ENCODE measurements at places on chromosomes 5 and 9. TPM values are rescaled to one million over a fixed set of nuclear protein-coding genes. Genes with fewer than 3 reads are reported as not detected.

GRCh38 chr5:143427122-143427735 is 23.7 kb upstream of the NR3C1 start:
- DNase-seq, result no peak

DNA sequence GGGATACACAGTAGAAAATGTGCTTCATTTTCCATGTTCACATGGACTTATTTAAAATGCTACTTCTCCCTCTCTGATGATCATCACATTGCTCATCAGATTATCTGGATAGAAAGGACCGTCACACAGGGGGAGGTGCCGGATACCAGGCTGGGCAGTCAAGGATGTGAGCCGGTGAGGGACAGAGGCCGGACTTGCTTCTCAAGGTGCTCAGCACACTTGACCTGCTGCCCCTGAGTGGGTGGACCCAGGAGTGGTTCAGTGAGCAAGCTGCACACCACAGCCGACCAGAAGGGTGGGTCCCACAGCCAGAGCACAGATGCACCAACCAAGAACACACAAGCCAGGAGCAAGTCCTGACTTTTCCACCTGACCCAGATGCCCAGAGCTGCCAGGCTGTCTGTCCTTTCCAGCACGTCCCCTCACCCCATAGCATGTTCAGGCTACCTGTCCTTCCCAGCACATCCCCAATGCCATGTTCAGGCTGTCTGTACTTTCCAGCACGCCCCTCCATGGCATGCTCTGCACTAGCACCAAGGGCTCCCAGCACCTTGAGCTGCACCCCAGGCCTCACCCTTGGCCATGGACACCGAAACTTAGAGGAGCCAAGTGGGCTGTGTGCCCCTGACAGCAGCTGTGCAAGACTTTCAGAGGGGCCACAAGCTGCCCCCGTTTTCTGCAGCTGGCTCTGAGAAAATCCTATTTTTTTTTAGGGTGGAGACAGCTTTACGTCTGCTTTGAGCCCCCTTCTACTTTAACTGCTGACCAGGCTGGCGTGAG is 77.8 kb downstream of the SECISBP2 start:
- no peak for DNase-seq

DNA sequence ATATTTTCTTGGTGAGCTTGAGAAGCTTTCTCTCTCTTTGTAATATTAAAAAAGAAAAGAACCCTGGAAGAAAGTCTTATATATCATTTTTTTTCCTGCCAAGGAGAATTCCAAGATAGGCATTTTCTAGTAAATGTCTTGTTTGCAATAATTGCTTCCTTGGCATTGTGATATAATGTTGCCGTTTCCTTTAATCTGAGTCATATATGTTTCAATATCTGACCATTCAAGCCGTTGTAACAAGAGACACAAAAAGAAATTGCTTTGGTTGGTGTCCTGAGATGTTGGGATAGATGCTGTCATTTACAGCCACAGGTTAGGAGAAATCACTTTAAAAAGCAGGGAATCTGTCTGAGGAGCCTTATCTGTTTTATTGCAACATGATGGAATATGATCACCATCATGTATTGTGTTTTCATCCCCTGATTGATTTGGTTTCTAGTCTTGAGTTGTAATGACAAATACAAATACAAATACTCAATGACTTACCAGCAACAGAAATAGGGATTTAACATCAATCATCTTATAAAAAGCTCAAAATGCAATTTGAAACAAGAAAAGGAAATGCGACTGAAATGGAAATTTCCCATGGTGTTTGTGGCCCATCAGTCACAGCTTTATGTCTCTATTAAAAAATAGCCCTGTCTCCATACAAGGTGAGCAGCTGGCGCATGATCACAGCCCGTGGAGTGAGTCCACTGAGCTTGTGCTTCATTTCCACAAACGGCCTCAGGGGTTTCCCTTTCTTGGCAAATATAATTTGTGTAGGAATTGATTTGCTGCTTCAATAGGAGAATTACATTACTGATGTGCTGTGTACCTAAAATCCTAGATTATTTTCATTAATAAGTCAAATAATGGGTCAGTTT is 250.1 kb upstream of the TRPC7 start:
- DNase-seq, result no peak

PCDHA5 gene
- 8.2 TPM for total RNA-seq

DNA sequence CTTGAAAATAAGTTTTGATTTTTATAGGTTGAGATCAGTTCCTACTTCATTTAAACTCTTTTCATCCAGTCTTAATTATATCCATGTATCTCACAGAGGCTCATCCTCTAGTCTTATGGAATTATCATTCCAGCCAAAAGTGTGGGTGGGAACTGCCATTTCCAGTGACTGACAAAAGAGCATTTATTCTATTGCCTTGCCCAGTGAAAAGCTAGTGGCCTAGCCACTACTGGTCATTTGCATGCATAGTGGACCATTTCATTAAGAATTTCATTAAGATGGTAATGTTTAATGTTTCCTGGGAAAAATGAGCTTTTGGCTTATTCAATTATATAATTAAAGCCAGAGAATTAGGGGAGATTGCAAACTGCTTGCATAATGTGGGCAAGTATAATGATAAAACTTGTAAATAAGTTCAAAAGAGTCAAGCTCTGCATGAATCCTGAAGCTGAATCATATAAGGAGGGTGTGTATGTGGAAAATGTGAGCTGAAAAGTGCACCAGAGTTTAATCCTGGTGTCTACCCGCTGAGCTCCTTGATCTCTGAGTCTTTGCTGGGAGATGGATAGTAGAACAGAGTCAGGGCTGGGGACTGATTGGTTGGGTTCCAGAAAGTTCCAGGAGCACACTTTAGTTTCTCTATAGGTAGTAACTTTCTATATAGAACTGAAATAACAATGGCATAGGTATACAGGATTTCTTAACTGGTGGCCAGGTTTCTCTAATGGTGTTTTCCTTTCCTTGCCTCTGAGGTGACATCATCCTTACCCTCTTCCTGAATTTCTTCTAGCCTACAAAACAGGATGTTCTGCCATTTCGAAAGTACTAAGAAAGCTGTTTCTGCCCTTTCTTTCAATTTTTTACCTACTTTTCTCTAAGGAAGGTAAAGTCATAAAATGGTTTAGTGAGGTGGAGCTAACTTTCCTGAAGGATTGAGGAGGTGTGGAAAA is 78.5 kb downstream of the KIF4B start:
- no peak for DNase-seq

DNA sequence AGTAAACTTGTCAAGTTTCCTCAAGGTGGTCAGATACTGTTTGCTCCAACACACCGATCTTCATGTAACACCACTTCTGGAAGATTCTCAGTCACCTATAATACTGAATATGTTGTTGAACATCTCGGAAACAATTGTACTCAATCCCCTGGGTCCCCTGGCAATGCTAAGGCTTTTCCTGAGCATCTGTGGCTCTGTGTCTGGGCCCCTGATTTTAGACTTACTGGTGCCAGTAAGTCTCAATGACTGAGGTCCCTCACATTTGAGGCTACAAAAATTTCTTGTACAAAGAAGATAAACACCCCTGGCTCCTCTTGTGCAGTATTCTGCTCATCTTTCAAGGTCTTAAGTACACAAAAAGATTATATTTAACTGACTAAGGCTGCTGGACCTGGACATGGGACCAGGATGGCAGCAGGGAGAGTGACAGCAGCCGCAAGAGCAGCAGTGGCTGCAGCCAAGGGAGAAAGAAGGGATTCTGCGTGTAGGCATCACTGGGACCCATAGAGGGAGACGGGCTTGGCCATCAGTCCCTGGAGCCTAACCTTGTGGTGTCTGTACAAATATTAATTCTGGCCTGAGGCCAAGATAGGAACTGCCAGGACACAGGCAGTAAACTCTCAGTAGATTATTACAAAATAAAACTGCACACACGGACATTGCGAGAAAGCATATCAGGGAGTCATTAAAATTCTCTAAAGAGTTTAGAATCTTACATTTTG is 49.0 kb upstream of the TNPO1 start:
- DNase-seq, result no peak

RHOBTB3 gene
- total RNA-seq, result 312 TPM

- DNase-seq, result no peak
Observed at GRCh38 chr5:31280210-31280609, 86.7 kb downstream of the CDH6 start.

GRCh38 chr5:142813220-142813619 is 43.0 kb downstream of the ARHGAP26 start:
- no peak for DNase-seq

GRCh38 chr9:132163876-132164603 is 2.2 kb downstream of the NTNG2 start:
- DNase-seq, result no peak

- no peak for DNase-seq
Observed at GRCh38 chr5:2857837-2858236, 106.4 kb upstream of the IRX2 start.

DNA sequence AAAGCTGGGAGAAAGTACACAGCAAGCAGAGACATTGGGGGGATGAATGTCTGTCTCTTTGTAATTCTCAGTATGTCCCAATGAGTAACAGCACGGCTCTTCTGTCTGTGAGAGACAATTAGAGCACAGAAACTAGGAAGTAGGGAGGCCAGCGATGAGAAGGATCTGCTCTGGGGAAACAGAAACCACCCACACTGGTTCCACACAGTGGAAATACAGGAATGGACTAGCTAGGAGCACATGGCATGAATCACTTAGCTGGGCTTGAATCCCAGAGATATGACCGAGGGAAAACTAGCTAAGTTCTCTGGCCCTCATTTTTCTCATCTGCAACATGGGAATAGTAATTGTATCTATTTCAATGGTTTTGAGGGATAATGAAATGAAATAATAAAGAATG is 895.9 kb downstream of the TLE4 start:
- no peak for DNase-seq

GRCh38 chr5:136730426-136730825 is 365.1 kb upstream of the TRPC7 start:
- no peak for DNase-seq

MAP3K1 gene
- total RNA-seq, result 22.8 TPM

DNA sequence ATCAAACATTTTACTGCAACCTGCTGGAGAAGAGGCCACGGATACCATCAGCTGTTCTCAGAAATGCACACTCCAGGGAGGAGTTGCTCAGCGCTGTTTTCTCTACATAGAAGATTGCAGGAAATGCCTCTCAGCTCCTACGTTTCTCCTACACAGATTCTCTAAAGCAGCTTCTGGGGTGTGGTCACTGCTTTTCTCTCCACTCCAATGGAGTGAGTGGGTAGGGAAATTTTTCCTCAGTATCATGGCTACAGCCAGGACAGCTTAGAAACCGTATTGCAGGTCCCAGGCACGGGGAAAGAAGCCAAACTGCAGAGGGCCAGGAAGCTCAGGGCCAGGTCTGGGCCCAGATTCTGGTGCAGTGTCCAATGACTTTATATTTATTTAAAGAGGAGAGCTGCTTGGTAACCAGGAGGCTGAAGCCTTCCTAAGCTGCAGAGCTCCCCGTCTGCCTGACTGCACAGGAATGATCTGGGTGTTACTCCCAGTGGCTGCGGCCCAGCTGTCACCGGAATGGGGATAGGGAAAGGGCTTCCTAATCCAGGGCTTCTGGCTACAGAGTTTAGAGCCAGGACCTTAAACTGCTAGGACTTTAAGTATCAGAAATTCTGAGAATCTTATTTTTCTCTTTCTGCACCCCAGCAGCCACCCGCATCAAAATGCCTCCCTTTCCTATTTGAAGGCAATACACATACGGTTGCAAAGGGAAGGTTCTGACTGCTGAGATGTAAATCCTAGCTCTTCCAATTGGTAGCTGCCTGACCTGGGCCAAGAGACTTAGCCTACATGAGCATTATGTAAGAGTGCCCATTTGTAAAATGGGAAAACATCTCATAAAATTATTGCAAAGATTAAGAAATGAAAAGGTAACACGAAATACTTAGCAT is 1.4 kb upstream of the SPTAN1 start:
- no peak for DNase-seq

IFNA21 gene
- total RNA-seq, result not detected

DNA sequence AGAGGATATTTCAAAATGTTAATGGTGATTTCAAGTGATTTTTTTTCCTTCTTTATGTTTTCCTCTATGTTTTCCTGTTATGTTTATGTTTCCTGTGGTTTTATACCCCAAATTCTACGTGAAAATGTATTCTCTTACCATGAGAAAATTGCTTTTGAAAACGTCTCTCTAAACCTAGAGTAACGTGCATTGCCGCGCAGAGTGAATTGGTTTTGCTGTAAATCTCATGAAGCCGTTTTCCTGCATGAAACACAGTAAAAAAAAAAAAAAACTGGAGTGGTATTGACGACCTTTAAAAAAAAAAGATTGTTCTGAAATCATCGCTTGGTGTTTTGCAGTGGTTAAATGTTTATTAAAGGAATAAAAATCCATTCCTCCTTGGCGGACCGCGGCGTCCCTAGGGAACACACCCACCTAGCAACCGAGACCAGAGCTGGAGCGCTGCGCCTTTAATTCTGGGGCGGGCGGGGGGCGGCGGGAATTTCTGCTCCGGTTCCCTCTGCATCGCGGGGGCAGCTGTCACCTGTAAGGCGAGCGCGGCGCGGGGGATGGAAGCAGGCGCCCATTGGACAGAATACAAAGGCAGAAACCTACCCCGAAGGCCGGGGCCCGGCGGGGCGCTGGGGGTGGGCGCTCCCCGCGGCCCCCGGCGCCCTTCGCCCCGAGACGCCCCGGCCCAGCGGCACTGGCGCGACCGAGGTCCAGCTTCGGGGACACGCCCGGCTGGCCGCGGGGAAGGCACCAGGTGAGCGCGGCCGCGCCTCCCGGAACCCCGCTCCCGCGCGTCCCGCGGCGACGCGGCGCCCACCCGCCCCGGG is at the start of gene SOWAHA:
Gene SOWAHA, plus strand, starts transcription at position 522 of the 818 bp plus-strand sequence. CDS start 320 bp downstream, outside the sequence.
- DNase-seq, result no peak

DNA sequence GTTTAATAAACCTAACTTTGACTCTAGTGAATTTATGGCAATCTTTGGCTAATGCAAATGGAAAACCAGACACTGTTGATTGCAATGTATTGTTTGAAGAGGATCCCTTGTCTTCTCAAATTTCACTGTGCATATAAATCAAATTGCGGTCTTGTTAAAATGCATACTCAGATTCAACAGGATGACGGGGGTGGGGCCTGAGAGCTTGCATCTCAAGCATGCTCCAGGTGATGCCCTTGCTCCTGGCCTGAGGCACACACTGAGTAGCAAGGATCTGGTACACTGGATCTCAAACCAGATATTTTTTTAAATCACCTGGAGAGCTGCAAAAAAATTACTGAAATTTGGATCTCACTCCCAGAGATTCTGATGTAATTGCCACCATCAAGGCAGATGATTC is 463.7 kb downstream of the DNAH5 start:
- DNase-seq, result no peak

GRCh38 chr5:66438087-66438486 is 158.1 kb upstream of the MAST4 start:
- no peak for DNase-seq

GRCh38 chr5:124996023-124996763 is 249.8 kb upstream of the ZNF608 start:
- no peak for DNase-seq

Data from frontal cortex (tissue), 4 donors.